CD8-positive, alpha-beta memory T cell (primary cell): ENCODE measurements at places on chromosomes 3 and 15.

GRCh38 chr3:53680028-53680427 is 166.2 kb downstream of the CHDH start:
- DNase-seq, result no peak

- DNase-seq, result no peak
Measured at GRCh38 chr3:56200251-56200650, 268.0 kb downstream of the ERC2 start.

DNA sequence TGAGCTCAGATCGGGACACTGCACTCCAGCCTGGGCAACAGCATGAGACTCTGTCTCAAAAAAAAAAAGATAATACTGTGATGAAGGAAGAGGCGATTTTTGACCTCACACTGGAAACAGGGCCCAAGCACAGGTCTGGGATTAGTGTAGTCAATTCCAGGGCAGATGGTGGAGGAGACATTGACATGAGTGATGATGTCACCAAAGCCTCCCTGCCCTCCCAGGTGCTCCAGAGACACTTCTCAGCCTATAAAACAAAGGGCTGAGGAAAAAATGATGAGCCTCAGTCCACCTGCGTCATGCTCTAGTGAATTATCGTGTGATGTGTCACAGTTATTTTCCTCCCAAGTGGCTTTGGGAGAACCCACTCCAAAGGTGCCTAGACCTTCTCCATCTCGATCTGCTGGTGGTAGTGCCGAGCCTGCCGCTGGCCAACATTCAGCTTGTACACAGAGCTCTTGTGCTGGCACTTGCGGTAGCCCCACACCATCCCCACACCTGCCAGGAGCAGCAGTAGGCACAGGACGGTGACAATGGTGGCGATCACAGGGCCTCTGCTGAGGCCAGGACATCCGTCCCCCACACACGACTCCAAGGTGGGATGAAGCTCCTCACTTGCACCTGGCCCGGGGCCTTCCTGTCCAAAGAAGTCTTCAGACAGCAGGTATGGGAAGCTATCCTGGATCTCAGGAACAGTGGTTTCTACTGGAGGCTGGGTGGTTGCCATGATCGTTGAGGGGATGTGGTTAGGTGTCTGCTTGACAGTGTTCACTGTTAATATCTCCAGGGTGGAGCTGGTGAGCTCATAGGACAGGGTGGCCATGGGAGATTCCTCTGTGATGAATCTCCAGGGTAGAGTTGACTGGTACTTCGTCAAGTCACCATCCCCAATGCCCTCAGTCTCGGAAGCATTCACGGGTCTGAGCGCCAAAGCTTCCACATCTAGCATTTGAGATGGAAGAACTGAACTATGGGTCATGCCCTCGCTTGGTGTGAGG is 38.8 kb downstream of the CRTAP start:
- no peak for DNase-seq

DNA sequence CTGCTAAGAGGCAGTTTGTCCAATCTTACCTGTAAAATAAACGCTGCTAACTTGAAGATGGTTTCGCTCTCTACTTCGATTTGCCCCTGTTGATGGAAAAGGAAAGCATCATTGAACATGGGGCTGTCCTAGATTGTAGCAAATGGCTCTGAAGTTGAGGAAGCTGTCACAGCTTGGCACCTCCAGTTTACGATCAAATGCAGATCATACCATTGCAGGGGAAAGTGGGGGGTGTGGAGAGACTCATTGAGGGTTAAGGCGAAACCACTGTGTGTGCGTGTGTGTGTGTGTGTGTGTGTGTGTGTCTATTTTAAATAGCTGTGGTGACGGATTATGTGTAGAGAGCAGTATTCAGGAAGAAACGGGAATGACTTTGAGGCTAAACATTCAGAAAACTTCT is 127.6 kb upstream of the LMOD3 start:
- DNase-seq, result peak; percentile 36

- no peak for DNase-seq
Measured at GRCh38 chr3:137471130-137471529, 293.0 kb upstream of the SOX14 start.

DNA sequence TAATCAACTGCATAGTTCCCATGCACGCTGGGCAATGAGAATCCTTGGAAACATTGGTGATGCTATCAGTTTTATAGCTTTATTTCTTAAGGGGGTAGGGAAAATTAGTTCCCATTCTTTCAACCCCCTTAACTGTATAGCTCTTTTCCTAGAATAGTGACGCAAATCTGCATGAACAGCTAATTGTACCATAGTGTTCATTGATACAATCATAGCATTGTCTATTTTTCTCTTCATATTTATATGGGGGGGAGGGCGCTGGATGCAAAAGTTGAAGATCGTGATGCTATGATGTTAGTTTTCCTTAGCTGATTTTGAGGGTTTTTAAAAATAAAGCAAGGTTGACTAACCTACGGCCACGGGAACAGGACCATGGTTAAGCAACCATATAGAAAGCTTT is 32.4 kb upstream of the SAMMSON start:
- DNase-seq, result no peak

DNA sequence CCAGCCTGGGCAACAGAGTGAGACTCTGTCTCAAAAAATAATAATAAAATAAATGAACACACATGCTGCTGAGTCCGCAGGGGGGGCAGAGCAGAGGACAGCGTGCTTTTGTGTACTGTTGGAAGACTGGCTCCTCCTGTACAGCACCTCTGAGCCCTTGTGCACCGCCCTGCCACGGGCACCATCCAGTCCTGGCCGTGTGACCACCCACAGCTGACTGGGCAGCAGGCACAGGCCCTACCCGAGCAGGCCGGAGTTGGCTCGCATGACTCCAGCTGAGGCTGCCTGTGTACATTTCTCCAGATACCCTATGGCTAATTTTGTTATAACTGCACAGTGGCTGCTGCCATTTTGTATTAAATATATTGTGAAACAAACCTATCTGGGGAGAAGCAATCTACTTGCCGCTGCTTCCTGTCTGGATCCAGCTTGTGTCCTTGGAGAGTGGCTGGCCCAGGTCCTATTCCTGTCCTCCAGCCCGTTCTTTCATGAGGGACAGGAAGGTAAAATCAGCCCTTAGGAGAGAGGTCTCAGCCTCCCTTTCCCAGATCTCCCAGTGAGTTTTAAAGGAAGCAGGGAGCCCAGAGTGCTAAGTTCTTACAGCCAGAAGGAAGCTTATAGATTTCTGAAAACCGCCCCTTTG is 14.6 kb downstream of the IVD start:
- DNase-seq, result no peak

DNA sequence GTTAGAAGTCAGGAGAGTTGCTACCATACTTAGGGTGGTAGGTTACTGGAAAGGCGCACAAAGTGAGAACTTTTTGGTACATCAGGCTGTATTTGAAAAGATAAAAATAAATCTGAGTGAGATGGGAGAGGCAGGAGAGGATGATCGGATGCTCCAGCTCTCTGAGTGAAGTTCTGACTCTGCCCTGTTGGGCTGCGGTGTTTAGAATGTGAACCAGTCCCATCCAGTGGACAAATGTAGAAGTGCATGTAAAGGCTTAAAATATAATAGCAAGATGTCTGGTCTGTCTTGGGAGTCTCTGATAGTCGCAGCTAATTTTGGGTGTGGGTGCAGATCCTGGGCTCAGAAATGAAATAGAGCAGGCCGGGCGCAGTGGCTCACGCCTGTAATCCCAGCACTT is 30.4 kb downstream of the ACKR2 start:
- DNase-seq, result peak; percentile 33

GRCh38 chr3:105676621-105677300 is 192.1 kb downstream of the CBLB start:
- no peak for DNase-seq

DNA sequence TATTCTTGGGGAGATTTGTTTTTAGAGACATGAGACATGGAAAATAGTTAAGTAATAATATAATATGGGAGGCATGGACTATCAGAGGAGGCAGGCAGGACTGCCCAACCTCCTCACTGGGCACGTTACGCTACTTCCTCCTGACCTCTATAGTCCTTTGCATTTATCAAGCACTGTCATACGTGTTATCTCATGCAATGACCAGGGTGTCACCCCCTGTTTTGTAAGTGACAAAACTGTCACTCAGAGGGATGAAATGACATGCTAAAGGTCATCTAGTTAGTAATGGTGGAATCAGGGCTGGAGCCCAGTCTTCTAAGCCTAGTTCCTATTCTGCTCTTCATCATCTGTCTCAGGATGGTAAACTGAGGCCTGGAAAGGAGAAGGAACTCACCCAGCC is 66.7 kb downstream of the ST6GAL1 start:
- no peak for DNase-seq

- DNase-seq, result no peak
Measured at GRCh38 chr3:76096836-76097588, 311.7 kb upstream of the ZNF717 start.

- no peak for DNase-seq
Measured at GRCh38 chr3:58291671-58292338, 14.2 kb upstream of the RPP14 start.

GRCh38 chr15:72887376-72887775 is 103.8 kb upstream of the ADPGK start:
- DNase-seq, result no peak

DNA sequence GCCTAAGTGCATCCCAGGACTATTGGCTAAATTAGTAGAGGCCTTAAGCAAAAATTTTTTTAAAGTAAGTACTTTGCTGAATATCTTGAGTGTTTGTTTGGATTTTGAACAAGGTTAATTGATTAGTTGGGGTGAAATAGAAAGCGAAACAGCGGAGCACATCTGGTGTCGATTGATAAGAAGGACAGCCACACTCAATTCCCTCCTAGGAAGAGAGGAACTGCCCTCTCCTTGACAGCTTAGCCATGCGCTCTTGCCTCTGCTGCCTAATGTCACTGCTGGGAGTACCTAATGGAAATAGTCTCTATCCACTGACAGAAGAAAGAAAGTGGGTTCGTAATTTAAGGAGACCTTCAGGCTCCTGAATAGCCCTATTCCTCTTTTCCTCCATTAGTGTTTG is 943.6 kb downstream of the DIPK2A start:
- DNase-seq, result no peak

GRCh38 chr3:101936419-101937356 is 87.4 kb downstream of the NFKBIZ start:
- peak; percentile 50 for DNase-seq

- DNase-seq, result no peak
Measured at GRCh38 chr15:52309154-52309548, 13.5 kb upstream of the MYO5C start.

- no peak for DNase-seq
Measured at GRCh38 chr3:9439331-9439730, 41.9 kb downstream of the SETD5 start.
